ENCODE measurements at places on chromosomes 1 and 21.

DNA sequence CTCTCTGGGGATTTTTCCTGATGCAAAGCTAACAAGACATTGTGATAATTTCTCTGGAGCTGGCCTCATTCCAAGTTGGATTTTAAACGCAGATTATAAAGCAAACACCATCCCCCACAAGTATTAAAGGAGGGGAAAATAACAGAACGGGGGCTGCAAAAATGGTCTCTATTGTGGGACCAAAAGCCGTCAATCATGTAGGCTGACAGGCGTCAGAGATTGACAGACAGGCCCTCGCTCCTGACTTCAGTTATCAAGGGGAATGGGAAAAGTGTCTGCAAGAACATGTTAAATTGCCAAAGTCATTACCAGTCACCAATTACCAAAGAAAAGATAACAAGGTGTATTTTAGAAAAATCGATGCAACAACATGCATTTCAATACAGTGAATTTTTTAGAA lies 307.4 kb upstream of the POU3F1 start:
- DNase-seq, result no peak

- no peak for DNase-seq
Observed at GRCh38 chr1:61980561-61980960, 214.1 kb upstream of the L1TD1 start.

DNA sequence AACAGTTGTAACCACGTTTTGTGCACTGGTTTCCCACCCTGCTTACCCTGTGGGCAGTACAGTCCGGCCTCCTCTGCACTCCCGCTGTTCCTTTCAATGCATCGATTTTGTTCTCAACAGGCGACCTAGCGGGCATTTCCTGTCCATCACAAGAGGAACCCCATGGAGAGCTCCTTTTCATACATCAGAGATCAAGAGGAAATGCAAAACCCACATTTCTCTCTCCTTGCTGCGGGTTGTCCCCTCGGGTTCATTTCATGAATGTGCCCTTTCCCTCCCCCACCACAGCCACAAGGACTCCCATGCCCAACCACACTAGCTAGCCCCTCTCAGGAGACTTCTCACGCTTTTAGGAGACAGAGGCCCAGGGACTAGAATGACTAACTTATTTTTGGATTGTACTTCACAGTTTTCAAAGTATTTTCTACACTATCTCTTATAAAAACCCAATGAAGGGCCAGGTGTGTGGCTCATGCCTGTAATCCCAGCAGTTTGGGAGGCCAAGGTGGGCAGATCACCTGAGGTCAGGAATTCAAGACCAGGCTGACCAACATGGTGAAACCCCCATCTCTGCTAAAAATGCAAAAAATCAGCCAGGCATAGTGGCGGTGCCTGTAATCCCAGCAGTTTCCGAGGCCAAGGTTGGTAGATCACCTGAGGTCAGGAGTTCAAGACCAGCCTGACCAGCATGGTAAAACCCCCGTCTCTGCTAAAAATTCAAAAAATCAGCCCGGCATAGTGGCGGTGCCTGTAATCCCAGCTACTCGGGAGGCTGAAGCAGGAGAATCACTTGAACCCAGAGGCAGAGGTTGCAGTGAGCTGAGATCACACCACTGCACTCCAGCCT lies 18.4 kb downstream of the ATP1A4 start:
- DNase-seq, result peak; percentile 37

GRCh38 chr1:214847071-214847810 lies 235.3 kb upstream of the KCNK2 start:
- DNase-seq, result no peak

Data from inflammatory macrophage (primary cell).